ENCODE measurements at places on chromosomes 16 and 17.

GRCh38 chr17:2064980-2065785 is 10.3 kb downstream of the HIC1 start:
- DNase-seq = peak; percentile 46

DNA sequence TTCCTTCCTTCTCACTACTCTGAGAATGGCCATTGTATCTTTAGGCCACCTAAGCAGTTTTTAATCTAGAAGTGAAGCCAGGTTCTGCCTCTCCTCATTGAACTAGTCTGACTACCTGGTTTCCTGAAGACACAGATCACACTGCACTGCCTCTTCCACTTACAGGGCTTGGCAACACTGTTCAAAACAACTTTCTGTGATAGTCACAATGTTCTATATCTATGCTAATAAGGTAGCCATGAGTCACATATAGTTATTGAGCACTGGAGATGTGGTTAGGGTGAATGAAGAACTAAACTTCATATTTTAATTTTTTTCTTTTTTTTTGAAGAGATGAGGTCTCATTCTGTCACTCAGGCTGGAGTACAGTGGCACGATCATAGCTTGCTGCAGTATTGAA is 26.9 kb downstream of the RND2 start:
- DNase-seq = no peak

- DNase-seq = peak; percentile 60
Observed at GRCh38 chr16:24139282-24139681, 116.9 kb upstream of the CACNG3 start.

GRCh38 chr16:25868106-25868505 is 176.3 kb downstream of the HS3ST4 start:
- DNase-seq = no peak

DNA sequence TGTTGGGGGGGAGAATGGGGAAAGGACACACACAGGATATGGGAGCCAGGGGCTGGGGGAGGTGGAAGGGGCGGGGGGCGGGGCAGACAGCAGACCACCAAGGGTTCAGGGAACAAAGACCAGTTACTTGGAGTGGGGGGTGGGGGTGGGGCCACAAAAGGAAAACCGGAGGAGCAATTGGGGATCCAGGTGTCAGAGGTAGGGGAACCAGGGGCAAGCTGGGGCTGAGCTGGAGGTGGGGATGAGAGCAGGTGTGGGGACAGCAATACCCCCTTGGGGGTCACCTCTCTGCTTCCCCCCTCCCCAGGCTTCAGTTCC is 1.4 kb upstream of the ORAI3 start:
- DNase-seq = no peak

DNA sequence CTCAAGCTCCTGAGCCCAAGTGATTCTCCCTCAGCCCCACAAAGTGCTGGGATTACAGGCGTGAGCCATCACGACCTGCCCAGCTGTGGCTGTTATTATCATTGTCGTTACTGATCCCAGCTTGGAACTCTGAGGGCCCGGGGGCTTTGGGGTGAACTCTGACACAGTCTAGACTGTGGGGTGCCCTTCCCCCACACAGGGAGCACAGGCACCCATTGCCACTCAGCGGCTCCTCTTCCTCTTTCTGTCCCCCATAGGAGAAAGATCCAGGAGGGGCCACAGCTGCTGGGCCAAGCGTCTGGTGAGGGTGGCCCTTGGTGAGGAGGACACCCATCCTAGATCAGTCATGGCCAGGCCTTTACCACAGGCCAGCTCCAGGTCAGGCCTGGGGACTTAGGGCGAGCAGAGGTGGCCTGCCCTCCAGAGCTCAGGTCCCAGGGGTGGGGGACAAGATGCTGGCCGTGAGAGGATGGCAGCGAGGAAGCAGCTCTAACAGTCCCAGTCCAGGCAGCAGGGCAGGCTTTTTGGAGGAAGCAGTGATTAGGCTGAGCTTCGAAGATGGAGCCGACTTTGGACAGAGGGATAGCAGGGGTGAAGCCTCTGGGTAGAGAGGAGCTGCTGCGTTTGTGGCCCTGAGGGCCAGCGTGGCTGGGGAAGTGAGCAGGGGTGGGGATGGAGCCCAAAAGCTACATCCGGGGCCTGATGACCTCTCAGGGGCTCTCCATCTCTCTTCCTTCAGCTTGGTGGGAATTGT is 24.7 kb downstream of the TMEM235 start:
- DNase-seq = no peak

DNA sequence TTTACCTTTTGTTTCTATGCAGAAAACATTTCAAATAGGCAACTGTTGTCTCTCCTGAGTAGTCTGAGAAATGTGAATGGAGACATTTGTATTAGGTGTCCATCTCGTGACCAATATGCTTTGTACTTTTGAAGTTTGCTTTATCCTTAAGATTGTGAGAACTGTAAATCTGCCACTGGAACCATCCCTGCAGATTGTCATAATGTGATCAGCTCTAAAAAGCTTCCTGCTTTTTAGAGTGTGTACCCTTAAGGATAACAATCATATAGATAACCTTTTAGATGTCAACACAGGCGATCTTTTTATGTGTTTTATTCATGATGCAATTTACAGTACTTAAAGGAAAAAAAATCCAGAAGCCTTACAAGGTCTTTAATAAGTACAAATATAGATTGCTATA is 63.5 kb downstream of the PRKCA start:
- no peak for DNase-seq

- DNase-seq = peak; percentile 49
Observed at GRCh38 chr16:278863-279366, 1.5 kb upstream of the ARHGDIG start.

GRCh38 chr16:68234188-68235107 is 1.5 kb downstream of the ESRP2 start:
- no peak for DNase-seq

GRCh38 chr17:56629531-56630075 is 36.1 kb downstream of the NOG start:
- no peak for DNase-seq

DNA sequence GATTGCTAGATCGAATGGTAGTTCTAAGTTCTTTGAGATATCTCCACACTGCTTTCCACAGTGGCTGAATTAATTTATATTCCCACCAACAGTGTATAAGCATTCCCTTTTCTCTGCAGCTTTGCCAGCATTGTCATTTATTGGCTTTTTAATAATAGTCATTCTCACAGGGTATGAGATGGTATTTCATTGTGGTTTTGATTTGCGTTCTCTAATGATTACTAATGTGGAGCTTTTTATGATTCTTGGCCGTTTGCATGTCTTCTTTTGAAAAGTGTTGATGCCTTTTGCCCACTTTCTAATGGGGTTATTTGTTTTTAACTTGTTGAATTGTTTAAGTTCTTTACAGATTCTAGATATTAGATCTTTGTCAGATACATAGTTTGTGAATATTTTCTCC is 36.5 kb upstream of the BCAS3 start:
- no peak for DNase-seq

DNA sequence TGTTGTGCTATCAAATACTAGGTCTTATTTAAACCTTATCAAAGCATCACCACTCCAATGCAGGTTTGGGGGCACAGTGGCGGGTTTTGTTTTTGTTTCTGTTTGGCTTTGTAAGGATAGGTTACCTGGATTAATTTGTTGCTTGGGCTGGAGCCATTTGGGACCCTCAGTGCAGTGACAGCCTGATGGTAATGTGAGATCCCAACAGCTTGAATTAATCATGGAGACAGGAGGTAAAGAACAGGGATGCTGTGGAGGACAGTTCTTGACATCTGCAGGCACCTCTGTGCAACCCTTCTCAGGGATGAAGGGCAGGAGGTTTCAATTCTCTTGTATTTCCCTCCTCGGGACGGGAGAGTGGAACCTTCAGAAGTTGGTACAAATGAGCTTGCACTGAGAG is 40.5 kb downstream of the SHISA9 start:
- DNase-seq = no peak

- DNase-seq = peak; percentile 84
Observed at GRCh38 chr16:641326-642188, at the start of gene MCRIP2. Gene MCRIP2 (plus strand): TSS chr16:641828. CDS start chr16:641992, 164 bp downstream.

Measured in activated CD4-positive, alpha-beta T cell treated with anti-CD3 and anti-CD28 coated beads, Interleukin-2, Interleukin-4, amounts not matched to agents 100 ng/mL and 50 ng/mL, durations not matched to agents 16 hours and 8 hours (primary cell).